ENCODE measurements at places on chromosomes 3 and 15.

DNA sequence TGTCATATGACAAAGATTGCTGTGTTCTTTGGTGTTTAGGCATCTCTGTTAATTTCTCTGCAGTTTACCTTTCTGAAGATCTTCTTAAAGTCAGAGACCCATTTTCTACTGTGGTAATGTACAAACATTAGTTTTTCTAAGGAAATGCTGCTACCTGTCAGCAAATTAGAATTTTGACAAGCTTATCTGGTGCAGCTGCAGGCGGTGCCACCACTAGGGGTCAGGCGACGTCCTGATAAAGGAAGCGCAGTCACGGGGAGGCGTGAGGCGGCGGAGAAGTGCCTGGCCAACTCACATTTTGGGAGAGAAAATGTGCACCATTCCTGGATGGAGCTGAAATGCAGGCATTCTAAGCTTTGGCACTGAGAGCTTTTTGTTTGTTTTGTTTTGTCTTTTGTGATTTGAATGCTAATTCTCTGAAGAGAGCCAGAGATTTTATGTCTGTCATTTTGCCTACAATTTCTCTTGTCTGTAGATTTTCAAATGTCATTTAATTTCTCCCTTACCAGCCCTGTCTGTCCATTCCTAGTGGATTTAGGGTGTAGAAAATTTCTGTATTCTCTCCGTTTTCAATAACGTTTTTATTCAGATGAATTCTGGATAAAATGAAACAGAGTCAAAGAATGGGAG, 24.9 kb upstream of the SIAH2 start:
- peak; percentile 79 for DNase-seq

- DNase-seq: no peak
Observed at GRCh38 chr3:78906245-78906644, 861.6 kb downstream of the ROBO1 start.

DNA sequence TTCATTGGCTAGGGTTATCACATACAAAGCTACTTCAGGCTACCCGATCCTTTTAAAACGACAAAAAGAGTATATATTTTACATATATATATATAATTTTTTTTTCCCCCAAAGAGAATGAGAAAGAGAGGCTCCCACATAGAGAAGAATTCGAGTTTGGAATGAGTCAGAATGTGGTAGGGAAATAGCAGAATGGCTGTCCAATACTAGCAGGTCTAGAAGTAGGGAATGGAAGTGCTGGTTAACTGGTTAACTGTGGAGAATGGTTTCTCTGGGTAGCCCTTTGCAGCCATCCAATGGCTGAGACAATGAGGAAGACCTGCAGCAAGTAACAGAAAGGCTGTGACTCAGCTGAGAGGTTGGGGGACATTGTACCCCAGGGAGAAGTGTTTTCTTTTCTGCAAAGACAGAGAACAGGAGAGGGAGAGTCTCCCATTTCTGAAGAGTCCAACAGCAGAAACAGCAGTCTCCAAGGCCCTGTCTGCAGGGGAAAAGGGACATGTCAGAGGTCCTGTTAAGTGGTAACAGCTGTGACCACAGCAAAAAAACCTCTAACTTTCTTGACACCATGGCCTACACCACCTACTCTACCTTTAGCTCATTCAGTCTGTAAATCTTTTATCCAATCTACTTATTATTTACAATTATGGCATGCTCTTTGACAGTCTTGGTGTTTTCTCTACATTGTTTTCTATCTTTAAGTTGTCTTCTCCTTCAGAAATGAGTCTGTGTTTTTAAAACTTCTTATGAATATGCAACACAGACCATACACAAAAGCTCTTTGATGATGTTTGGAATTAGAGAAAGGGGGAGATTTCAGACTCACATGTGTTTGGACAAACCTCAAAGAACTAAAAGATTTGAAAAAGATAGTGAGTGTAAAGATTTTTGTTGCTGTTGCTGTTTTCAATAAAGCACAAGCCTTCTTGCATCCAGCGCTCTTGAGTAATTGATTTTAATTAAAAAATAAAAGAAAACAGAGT, 116.1 kb upstream of the SLC7A14 start:
- no peak for DNase-seq

DNA sequence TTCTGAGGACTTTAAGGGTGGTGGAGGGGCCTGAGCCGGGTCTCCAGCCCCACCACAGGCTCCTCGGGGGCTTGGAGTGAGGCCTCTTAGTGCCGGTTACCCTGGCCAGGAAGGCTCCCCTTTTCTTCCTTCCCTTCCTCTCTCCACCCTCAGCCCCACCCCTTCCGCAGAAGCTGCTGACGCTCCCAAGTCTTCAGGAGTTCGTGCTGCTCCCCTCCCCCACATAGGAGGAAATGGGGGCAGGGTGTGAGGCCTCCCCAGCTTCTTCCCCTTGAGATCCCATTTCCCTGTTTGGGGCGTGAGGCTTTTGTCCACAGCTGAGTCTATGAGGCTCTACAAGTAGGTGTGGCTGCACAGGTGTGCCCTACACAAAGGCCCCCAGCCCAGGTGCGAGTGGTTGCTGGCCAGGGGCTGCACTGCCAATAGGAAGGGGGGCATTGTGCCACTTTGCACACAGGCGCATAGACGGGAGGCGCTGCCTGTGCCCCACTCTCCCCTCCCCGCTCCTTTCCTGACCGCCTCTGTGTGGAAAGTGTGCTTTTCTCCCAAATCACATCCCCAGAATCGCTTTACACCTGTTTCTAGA, 915 bp upstream of the CALML4 start:
- no peak for DNase-seq

GRCh38 chr15:65841121-65841930, 28.0 kb upstream of the RAB11A start:
- DNase-seq: no peak

DNA sequence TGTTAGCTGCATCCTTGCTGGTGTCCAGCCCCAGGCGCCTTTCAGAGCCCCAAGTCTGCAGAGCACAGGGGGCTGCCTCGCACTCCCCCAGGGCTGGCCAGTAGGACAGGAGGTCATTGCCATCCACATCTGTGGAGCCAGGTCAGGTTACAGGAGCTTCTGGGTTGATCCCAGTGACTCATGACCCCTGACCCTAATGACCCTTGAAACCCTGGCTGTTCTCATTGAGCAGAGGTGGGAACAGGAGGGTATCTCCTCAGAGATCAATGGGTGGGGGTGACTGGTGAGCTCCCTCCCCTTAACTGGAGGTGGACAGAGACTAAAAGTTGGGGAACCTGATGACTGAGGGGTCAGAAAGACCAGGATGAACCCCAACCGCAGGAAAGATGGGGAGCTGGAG, 6.1 kb upstream of the SLC26A6 start:
- DNase-seq: no peak

DNA sequence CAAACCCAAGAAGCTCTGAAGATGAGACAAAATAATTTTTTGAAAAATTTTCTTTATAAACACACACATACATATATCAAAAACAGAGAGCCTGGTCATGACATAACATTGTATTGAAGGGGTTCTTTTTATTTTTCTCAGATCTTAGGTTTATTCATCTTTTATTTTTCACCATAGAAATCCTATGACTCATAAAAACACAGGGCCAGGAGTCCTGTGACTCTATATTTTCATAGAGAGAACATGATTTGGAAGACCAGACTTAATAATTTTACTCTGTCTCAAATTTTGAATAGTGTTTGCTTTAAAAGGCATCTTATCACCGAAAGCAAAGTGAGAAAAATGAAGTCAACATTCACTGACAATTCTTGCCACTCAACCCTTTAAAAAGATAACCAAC, 57.7 kb downstream of the SUCNR1 start:
- no peak for DNase-seq

DNA sequence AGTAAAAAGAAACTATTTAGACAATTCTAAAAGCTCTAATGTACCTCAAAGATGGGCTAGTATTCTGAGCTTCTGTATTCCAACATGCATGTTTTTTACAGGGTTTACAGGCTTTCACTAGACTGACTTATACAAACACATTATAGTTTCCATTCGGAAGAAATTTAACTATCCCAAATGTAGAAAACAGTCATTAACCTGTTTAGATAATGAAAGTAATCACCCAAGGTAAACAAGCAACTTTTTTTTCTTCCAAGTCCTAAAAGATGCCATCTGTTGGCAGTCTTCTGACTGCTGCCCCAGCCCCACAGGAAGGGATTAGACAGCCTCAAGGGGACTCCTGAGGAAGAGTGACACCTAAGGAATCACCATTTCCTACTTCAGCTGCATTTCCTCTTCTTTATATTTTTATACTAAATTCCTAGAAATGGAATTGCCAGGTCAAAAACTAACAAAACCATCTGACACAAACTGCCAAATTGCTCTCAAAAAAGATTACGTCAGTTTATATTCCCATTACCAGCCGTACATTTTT, 25.5 kb downstream of the SIN3A start:
- DNase-seq: no peak

DNA sequence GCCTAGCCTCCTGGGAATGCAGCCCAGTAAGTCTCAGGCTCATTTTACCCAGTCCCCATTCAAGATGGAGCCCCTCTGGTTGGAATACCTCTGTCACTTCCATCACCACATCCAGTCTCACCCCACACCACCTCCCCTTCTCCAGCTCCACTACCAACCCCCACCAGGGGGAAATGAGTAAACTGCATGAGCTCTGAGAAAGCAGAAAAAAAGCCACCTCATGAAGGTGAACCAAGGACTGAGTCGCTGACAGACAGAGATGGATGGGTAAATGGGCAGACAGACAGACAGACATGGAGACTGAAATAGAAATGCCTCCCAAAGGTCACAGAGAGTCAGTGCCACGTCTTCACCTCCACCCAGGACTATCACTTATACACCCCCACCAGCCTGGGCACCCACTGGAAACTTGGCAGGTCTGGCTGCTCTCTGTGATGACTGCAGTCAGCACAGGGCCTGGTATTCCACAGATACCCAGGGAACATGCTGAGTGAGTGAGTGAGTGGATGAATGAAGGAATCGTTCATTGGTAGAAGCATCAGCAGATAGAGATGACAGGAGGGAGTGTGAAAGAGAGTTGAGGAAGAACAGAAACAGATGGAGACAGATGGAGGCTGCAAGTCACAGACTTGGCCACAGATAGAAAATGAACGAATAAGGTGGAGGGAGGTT, 4.9 kb upstream of the LOXL1 start:
- DNase-seq: no peak

GRCh38 chr15:85906640-85907039, 111.9 kb upstream of the KLHL25 start:
- DNase-seq: no peak

GRCh38 chr3:192570821-192571791, 156.2 kb downstream of the FGF12 start:
- peak; percentile 68 for DNase-seq

DNA sequence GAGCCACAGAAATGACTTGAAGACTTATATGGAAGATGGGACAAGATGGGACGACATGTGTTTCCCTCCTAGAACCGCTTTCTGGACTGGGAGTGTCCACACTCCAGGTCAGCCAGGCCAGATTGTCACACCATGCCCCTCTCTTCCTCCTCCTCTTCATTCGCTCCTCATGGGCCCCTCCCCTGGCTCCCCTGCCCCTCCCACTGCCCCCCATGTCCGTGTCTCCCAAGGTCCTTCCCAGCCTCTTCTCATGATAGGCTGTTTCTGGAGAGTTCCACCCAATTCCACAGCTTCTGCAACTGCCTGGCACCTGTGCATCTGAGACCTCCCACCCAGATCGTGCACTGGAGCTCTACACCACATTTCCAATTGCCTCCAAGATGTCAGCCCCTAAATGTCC, 6.6 kb downstream of the MYO5C start:
- DNase-seq: no peak

- no peak for DNase-seq
Observed at GRCh38 chr15:32959077-32959476, 235.4 kb downstream of the FMN1 start.

GRCh38 chr3:182726258-182727142, 66.8 kb upstream of the ATP11B start:
- peak; percentile 61 for DNase-seq

DNA sequence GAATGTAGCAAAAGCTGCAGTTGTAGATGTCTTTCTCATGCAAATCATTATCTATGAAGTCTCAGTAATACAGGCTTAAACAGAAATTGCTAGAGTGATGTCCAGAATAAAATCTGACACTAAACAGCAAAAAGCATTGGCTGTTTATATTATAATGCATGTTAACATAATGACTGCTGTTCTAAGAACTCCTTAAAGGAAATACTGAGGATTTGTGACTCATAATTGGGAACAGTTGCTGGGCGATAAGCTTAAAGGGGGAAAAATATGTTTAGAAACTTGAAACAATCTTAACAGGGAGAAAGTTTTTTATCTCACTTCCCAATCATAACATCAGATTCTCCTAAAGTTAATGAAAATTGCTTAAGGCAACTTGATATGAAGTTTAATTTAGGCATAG, 17.5 kb downstream of the TIPARP start:
- no peak for DNase-seq

DNA sequence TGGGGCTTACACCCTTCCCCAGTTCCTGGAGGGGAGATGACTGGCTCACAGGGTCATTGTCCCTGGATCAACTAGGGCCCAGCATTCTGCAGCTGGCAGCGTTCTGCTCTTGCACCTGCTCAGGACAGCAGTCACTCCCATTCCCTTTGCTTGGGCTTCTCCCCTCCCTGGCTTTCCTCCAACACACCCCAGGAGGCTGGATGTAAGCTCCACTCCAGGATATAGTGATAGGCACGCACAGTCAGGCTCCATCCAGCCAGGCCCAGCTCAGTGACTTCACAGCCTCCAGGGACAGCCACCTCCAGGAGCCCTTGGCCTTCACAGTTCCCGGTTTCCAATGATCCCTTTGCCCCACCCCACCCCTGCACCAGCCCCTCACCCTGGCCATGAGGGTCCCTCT, 1.9 kb downstream of the SPTBN5 start:
- peak; percentile 38 for DNase-seq

GRCh38 chr3:32307591-32307990, 69.1 kb downstream of the CMTM8 start:
- no peak for DNase-seq

GRCh38 chr15:39889601-39890000, 30.5 kb downstream of the GPR176 start:
- DNase-seq: no peak

- DNase-seq: no peak
Observed at GRCh38 chr15:39269352-39269751, 311.5 kb upstream of the THBS1 start.

GRCh38 chr3:148681080-148681479, 16.6 kb upstream of the AGTR1 start:
- no peak for DNase-seq

DNA sequence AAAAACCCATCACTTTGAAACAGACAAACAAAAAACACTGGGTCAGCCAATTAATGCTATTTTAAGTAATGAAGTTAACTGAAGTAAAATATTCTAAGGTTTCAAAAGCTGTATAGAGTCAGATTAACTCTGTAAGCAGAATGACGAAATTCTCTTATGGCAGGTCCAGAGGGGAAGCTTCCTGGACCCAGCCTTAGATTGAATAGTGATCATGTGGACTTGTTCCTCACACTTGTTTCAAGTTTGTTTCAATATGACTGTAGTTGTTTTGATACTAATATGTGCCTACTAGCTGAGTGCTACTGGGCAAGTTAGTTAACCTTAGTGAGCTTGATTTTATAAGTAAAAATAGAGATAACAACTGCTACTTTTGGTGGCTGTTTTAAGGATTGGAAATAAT, 32.6 kb downstream of the PLS1 start:
- DNase-seq: no peak

GRCh38 chr15:73150831-73151230, 98.6 kb downstream of the NEO1 start:
- DNase-seq: no peak
